ENCODE measurements at places on chromosomes 4 and X. TPM values are rescaled to one million over a fixed set of nuclear protein-coding genes. Genes with fewer than 3 reads are reported as not detected.
A peak's percentile ranks its signal among the peaks of the same experiment; 100 is the strongest.

AFAP1 gene
- 59.5 TPM for total RNA-seq

DNA sequence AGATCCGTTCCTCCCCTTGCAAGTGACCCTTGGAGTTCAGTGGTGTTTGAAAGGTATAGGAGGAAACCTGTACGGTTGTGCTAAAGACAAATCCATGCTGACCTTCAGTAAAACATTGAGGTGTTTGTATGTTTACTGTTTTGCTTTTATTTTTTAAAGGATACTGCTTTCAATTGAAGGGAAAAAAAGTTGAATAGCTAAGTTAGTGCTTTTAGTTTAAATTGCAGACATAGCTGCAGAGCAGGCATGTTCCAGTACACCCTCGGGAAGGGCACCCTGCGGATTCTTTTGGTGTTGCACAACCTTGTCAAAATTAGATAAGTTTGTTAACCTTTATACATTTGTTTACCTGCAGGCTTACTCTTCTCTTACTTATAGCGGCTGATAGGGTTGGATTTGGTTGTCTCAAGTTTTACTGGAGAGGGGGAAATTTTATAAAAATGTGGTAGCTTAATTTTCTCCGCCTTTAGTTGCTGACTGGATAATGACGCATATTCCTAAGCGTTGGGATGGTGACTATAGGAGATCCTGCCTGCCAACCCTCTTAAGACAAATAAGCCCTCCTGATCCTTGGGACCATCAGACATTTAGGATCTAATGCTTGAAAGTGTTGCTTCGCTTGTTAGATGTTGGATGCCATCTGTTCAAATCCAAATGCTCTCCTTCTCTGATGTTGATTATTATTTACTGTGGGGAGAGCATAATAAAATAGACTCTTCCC is 2.0 kb downstream of the RAPGEF2 start:
- DNase-seq: peak; percentile 64

PDZD4 gene
- 7.7 TPM for total RNA-seq

DNA sequence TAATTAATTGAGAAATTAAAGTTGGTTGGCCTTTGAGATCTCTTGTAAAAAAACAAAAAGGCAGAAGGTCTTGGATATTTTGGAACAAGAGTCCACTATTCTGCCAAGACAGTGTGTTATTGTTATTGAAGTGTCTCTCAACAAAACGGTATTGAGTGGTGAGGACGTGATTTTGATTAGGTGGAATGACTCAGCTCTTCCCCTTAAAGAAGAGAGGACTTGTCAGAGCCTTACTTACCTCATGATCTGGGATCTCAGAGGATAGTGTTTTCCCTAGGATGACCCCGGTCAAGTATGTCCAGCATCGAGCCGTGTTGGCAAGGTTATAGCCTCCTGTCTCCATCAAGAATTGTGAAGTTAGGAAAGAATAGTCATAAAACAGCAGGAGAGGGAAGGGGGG is 110.9 kb downstream of the HDAC8 start:
- no peak for DNase-seq

GRCh38 chr4:100302061-100303026 is 112.1 kb upstream of the DDIT4L start:
- DNase-seq: peak; percentile 68

- no peak for DNase-seq
Measured at GRCh38 chrX:6517376-6517775, 17.5 kb downstream of the VCX3A start.

GRCh38 chr4:127204322-127204721 is 428.4 kb upstream of the INTU start:
- DNase-seq: no peak

MAGEC2 gene
- total RNA-seq: 0.48 TPM

ALAS2 gene
- total RNA-seq: 160 TPM

GRCh38 chr4:1201851-1202525 is 29.6 kb upstream of the SPON2 start:
- DNase-seq: peak; percentile 70

DNA sequence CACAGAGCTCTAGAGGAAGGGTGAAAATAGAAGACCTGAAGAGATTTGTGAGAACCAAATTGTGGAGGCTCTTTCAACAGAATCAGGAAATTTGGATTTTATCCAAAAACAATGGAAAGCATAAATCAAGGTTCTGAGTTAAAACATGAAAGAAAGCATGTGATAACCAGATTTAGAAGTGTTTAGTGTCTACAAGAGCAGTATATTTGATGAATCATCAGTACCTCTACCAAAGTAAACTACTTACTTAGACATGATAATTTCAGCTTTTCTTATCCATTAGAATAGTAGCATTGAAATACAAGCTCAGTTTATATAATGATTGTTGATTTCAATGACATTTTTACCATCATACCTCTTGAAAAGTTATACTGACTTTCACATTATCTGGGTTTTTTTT is 25.9 kb upstream of the INTU start:
- DNase-seq: peak; percentile 6

HTR2C gene
- total RNA-seq: not detected

DNA sequence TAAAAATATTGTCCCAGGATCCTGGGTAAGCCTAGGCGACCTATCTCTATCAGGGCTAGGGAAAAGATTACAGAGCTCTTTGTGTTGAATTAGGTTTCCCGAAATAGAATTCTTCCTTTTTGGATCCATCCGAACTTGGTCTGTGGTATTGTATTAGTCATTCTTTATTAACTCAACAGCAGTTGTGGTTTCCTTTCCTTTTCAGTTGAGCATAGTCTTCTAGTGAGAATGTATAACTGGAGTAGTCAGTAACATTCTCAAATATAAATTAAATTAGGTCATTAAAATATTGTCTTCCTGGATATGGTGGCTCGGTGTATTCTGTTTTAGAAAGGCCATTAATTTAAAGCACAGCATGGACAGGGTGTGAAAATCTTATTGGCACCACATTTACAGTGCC is 520.4 kb downstream of the NLGN4X start:
- no peak for DNase-seq

GRCh38 chr4:103634236-103634635 is 85.5 kb downstream of the TACR3 start:
- DNase-seq: peak; percentile 4

CLIC2 gene
- 0.96 TPM for total RNA-seq

DNA sequence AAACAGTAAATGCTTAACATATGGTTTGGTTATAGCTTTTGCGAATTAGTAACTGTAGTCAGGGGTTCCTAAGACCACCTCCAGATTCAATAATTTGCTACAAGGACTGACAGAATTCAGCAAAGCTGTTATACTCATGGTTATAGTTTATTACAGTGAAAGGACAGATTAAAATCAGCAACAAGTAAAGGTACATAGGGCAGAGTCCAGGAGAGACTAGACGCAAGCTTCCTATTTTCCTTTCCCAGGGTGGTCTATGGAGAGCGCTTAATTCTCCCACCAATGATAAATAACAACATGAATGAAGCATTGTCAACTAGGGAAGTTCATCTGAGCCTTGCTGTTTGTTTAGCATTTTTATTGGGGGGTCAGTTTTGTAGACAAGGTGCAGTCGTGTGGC is 5.9 kb downstream of the NSUN7 start:
- no peak for DNase-seq

- peak; percentile 51 for DNase-seq
Measured at GRCh38 chrX:130120321-130120731, 10.0 kb upstream of the ELF4 start.

SERPINA7 gene
- 0.24 TPM for total RNA-seq

DNA sequence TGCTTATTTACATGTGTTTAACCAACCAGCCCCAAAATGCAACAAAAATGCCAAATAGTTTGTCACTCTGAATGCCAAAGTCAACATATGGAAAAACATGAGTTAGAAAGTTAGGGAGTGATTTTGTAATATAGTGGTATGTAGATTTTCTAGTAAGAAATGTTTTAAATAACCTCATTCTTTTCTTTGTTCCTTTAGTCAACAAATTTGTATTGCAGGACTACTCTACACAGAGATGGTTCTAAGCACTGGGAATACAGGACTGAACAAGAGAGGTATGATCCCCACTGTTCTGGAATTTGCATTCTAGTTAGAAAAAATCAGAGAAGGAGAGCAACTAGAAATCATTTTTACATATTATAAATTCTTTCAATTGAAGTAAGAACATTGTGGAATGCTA is 218.8 kb upstream of the ANXA10 start:
- DNase-seq: no peak

- DNase-seq: no peak
Measured at GRCh38 chr4:11496351-11496829, 67.7 kb upstream of the HS3ST1 start.

DNA sequence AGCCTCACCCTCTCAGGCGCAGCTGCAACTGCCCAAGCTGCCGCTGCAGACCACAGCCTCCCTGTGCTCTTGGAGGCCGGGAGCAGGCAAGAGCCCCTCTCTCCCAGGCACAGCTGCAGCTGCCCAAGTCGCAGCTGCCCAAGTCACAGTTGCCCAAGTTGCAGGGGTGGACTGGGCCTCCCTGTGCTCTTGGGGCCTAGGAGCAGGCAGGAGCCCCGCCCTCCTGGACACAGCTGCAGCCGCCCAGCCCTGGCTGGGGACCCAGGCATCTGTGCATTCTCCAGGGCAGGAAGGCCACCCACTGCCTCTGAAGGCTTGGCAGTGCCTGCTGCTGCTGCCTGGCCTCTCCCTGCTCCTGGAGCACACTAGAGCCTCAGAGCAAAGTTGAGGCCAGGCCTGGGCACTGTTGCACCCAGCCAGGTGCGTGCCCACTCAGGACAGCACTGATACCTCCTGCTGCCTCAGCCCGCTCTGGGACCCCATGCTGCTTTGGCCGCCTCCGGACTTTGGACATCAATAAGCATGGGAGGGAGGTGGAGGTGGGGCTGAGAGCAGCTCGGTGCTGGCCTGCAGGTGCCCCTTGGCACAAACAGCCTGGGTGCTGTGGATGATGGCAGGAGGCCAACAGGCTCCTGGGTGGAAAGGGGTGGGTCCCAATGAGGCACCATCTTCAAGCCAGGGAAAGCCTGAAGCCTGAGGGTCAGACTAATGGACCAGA is 247.5 kb downstream of the PDGFC start:
- DNase-seq: no peak

- DNase-seq: peak; percentile 17
Measured at GRCh38 chr4:123488916-123489315, 92.3 kb downstream of the SPRY1 start.

GRCh38 chrX:123340696-123341095 is 156.6 kb downstream of the GRIA3 start:
- DNase-seq: no peak

ERAS gene
- 5.3 TPM for total RNA-seq

DNA sequence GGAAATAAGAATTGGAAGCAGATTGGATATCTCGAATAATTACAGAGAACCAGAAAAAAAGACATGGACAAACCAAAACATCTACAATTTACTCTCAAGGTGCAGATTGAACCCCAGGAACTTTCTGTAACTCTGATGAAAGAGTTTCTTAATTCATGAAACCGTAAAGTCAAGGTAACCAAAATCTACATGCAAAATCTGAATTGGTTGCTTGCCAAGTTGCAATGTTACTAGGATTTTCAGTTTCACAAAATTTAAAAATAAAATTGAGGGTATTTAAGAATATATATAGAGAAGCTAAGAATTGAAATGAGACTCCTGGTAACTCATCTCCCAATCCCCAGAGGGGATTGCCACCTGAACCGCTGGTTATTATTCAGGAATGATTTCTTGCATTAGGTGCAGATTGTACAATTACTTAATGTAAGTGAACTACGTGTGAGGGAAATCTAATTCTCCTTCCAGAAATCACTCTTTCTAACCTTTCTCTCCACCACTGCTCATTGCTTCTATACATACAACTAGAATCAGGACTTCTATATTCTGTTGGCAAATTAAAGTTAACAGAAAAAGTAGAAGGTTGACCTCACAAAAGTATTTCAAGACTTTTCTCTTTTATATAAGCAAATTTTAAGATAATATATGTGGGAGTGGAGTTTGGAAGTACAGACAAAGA is 221.5 kb upstream of the NDST4 start:
- DNase-seq: no peak

ERVMER34-1 gene
- 3.9 TPM for total RNA-seq

CPE gene
- 151 TPM for total RNA-seq

NBDY gene
- total RNA-seq: 2.4 TPM

DNA sequence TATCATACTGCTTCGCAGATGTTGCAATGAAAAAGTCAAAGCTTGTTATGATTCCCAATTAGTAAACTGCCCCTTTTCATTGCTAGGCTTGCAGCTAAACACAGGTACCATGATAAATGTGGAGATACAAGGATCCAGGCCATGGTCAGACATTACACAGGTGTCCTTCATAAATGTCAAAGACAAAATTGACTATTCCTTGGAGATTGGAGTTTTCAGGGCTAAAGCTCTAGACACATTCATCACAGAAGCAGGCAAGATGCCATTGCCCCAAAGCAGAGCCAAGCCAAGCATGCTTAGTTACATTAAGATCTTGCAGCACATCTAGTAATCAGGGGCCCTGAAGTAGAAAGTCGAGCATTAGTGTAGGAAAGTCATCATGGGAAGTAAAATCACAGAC is 111.3 kb upstream of the INTU start:
- peak; percentile 31 for DNase-seq

SGCB gene
- 51.5 TPM for total RNA-seq

- no peak for DNase-seq
Measured at GRCh38 chr4:84952004-84952403, 14.5 kb downstream of the WDFY3 start.

DNA sequence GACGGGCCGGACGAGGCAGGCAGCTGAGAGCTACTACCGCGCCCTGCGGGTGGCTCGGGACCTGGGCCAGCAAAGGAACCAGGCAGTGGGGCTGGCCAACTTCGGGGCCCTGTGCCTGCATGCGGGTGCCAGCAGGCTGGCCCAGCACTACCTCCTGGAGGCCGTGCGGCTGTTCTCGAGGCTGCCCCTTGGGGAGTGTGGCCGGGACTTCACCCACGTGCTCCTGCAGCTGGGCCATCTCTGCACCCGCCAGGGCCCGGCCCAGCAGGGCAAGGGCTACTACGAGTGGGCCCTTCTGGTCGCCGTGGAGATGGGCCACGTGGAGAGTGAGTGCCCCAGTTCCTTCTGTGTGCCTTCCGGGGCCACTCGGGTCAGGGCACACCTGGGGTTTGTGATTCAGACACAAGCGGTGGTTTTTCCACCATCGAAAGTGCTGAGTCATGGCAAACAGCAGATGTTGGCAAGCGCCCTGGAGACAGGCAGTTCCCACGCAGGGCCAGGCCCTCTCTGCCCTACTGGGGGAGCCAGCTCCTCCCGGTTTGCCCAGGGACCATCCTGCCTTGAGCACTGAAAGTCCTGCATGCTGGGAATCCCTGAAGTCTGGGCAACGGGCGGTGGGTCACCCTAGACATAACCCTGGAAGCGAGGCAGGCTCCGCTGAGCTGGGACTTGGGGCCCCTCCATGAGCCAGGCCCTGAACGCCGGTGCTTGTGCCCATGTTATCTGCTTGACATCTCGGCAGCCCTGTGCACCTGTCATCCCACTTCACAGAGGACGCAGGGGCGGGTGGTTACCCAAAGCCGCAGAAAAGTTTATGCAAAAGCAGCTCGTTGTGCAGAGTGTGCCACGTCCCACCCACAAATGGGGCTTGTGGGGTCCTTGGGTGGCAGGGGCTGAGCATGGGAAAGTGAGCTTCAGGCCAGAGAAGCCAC is 29.5 kb downstream of the SH3TC1 start:
- DNase-seq: no peak

GRCh38 chr4:8546766-8547107 is 33.5 kb upstream of the GPR78 start:
- no peak for DNase-seq

- DNase-seq: no peak
Measured at GRCh38 chrX:44890247-44890646, 17.3 kb downstream of the KDM6A start.

GIMD1 gene
- 3.4 TPM for total RNA-seq

Measured in umbilical cord (tissue), 2 donors.